8988T (cell line): ENCODE measurements at places on chromosomes 3 and 15.

DNA sequence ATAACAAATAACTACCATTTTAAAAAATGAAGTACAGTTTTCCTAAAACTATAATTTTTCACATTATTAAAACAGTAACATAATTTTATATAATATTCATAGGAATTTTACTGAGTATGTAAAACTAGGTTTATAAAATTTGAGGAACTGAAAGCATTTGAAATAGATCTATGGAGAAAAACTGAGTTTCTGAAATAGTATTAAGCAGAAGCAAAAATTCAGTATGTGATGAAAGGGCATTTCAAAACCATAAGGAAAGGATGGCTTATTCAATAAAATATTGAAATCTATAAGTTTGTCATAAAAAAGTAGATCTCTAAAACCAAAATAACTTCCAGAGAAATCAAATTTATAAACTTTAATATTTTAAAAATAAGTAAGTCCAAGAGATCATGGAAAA is 53.4 kb downstream of the GBE1 start:
- DNase-seq: no peak

GRCh38 chr3:2976212-2976611 is 134.0 kb downstream of the IL5RA start:
- no peak for DNase-seq

- DNase-seq: no peak
Observed at GRCh38 chr3:183764847-183765731, 60.3 kb downstream of the MAP6D1 start.

- DNase-seq: no peak
Observed at GRCh38 chr15:92831336-92831654, 68.8 kb upstream of the CHD2 start.

DNA sequence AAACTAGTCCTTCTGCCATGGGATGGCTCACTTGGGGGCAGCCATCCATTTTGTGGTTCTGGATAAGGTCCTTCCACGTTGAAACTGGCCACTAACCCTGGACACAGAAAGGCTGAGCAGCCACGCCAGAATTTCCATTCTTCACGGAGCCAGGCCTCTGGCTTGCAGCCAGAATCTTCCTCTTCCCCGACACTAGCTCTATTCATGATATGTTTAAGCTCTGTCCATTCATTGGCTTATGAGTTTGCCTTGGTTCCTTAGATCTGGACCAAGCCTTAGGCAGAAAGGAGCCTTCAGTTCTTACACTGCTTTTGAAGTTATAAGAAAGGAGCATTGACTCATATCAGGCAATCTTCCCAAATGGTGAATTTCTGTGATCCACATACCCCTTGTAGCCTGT is 288.4 kb upstream of the GOLGA6L4 start:
- DNase-seq: no peak

GRCh38 chr15:40344631-40345120 is 3.9 kb upstream of the CCDC9B start:
- peak; percentile 64 for DNase-seq

DNA sequence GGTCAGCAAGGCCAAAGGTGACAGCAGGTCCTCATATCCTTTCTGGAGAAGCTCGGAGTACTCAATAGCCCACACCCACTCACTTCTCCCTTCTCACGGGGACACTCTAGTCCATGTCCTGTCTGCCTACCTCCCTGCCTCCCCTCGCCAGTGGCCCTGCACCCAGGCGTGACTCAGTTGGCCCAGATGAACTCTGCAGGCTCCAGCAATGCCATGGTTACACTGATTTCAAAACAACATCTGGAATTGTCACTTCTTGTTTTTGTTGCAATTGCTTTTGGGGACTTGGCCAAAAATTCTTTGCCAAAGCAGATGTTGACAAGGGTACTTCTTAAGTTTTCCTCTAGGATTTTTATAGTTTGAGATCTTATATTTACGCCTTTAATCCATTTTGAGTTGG is 13.0 kb downstream of the IL16 start:
- DNase-seq: no peak

DNA sequence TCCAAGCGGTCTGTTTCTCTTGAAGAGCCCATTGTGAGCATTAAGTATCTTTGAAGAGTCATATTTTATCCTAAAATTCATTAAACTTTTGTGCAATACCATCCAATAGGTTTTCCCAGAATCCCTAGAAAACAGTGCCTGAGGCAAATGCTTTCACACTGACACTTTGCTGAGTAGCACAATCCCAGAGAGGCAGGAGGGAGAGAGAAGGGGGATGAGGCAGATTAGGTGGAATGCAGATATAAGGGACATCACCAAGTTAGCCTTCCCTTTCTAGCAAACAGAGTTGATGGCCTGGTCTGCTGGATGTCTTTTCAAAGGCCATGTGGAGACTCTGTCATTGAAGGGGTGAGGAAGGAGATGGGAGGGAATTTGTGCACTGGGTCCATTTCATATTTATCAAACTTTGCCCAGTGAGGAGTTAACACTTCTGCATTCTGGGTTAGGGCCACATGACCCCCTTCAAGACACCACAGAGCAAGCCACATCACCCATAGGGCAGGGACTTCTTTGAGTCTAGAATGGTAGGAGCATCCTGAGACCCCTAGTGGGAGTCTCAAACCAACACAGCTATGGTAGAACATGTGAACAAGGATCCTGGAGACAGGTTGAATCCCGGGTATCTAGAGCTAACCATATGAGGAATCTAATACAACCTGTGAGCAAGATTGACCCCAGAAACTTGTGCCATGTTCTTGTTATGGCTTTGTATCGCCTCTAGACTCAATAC is 32.0 kb upstream of the SEMA6D start:
- DNase-seq: no peak

DNA sequence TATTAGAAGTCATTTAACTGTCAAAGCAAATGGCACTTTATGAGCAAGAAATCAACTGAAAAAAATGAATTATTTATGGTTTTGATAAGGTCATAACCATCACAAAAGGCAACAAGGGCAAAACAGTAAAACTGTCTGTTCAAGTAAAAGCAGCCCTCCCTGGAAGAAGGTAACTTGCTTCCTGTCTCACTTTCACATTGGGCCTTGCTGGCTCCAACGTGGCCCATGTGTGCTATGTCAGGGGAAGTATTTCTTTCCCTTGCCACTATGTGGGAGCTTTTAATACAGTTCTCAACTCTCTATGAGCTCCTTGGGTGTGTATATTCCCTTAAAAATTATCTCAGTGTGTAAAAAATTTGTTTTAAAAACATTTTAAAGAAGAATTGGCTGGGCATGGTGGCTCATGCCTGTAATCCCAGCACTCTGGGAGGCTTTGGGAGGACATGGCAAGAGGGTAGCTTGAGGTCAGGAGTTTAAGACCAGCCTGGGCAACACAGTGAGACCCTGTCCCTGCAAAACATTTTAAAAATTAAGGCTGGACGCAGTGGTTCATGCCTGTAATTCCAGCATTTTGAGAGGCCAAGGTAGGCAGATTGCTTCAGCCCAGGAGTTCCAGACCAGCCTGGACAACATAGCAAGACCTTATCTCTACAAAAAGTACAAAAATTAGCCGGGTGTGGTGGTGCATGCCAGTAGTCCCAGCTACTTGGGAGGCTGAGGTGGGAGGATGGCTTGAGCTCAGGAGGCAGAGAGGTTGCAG is 45.2 kb upstream of the TJP1 start:
- no peak for DNase-seq

- no peak for DNase-seq
Observed at GRCh38 chr3:49724586-49724985, 835 bp upstream of the GMPPB start.

DNA sequence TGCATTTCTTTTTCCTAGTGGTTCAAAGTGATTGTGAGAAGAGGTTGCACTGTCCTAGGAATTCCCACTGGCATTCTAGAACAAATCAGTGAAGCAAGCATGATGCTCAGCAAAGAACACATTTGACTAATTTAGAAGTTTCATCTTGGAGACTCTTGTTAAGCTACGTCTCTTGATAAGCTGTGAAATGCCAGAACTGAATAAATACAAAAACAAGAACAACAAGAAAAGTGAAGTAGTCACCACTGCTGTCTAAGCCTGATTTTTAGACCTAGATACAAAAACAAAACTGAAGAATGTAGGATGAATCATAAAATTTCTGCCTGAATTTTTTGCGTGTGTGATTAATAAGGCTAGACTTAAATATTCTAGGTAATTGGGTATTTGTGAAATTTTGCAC is 1162.4 kb downstream of the TUSC7 start:
- DNase-seq: no peak

DNA sequence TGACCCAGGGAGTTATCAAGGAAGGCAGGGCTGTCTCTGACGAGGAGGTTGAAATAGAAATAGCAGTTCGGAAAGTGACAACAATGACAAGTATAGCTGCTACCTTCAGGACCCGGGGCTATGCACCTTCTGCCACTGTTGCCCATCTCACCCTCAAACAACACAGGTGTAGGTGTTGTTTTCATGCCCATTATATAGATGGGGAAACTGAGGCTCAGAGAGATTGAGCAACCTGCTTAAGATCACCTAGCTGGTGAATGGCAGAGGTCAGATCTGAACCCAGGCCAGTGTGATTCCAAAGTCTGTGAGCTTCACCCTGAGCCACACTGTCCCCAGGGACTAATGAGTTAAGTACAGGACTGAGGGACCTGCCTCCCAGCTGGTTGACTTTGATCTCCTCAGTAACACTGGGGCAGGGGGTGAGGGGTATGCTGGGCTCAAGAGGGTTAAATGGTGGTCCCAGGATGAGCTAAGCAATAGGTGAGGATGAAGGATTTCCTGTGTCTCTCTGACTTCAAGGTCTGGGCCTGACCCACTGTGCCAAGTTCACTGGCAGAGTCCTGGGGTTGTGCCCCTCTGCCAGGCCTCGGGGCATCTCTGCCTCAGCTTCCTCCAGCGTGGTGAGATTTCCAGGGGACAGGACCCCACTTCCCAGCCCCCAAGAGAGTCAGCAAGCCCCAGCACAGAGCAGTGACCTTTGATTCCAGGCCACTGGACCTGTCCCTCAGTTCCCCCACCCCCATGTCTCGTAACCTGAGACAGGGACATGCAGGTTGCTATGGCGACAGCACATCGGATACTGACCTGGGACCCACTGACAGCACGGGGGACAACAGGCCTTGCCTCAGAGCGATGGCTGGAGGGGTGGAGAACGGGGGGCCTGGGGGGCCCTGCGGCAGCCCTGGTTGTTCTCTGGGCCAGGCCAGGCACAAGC is 35.0 kb downstream of the ATP2B2 start:
- no peak for DNase-seq

- no peak for DNase-seq
Observed at GRCh38 chr3:104102386-104102785, 1264.3 kb upstream of the ALCAM start.

- no peak for DNase-seq
Observed at GRCh38 chr3:53747559-53747958, 98.7 kb downstream of the CHDH start.

- DNase-seq: no peak
Observed at GRCh38 chr3:68103811-68104210, 449.4 kb upstream of the SUCLG2 start.

GRCh38 chr3:187041362-187042307 is 97.7 kb downstream of the RPL39L start:
- DNase-seq: no peak

DNA sequence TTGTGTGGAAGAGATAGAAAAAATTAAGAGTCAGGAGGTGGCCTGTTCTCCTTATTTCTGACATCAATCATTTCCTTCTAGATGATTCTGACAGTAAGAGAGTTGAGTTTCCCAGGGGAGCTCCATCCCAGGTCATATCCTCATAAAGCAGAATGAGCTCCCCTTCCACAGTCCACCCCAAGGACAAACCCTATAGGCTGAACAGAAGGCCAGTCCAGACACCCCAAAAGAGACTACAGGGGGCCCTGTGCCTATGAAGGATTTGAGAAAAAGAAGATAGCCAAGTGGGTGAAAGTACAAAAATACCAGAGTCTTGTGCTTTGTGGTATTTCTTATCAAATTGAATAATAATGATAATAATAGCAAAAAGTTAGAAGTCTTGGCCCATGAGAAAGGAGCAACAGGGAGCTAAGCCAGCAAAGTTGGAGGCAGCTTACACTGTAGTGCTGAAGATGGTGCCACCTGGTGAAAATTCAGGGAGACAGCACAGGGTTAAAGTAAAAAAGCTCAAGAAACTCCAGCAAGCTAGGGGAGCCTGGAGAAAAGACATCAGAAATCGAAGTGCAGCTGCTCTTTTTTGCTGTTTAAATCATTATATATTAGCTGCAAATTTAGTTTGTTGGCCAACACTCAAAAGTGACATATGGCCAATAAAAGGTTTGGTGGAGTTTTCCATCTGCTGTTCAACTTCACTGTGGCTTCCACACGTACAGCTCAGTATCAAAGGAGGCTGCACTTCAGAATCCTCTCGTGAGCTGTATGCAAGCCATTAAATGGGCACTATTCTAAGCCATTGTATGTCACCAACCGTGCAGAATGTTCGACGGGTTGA is 35.8 kb upstream of the SLC24A5 start:
- DNase-seq: no peak

DNA sequence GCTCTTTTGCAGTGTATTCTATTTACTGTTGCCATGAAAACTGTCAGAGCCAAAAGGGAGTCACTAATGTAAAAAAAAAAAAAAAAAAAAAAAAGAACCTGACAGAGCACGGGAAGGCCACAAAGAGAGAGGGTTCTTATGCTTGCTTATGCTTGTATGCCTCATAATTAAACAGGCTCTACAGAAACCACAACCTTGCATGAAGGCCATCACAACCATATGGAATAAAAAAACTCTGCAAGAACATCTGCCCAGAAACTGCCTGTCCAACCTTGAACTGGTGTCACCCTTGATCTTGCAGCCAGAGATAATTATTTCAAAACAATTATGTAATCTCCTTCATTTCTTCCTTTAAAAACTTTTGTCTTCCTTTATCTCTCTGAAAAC is 50.1 kb downstream of the CFAP20DC start:
- no peak for DNase-seq

DNA sequence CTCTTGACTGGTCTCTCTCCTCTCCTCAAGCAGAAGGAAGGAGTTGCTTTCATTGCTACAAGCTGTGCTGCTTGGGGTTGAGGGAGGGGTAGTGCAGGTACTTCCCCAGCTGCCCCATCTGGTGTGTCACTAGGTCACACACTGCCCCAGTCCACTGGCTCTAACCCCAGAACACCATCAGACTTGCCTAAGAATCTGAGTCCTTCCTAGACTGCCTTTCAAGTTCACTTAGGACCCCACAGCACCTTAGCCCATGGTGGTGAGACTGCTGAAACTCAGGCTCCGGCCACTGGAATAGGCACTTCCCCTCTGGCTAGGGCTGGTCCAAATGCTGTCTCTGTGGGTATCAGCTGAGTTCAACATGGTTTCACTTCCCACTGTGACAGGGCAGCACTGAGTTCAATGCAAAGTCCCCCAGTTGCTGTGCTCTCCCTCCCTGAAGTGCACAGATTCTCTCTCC is 279.7 kb upstream of the GOLGA6L4 start:
- no peak for DNase-seq

GRCh38 chr3:136162322-136162721 is 33.8 kb downstream of the MSL2 start:
- DNase-seq: no peak

GRCh38 chr15:52199271-52199670 is 8.1 kb upstream of the GNB5 start:
- DNase-seq: no peak

GRCh38 chr3:105235221-105235620 is 131.5 kb upstream of the ALCAM start:
- no peak for DNase-seq

- no peak for DNase-seq
Observed at GRCh38 chr15:66069751-66070150, 183.8 kb downstream of the MEGF11 start.

GRCh38 chr15:25805031-25805430 is 58.1 kb downstream of the ATP10A start:
- DNase-seq: no peak

GRCh38 chr3:37756311-37756710 is 105.4 kb upstream of the CTDSPL start:
- no peak for DNase-seq
